ENCODE measurements at places on chromosomes 5 and 9. TPM values are rescaled to one million over a fixed set of nuclear protein-coding genes. Genes with fewer than 3 reads are reported as not detected.

- no peak for DNase-seq
Measured at GRCh38 chr9:10250219-10250618, 362.6 kb downstream of the PTPRD start.

DNA sequence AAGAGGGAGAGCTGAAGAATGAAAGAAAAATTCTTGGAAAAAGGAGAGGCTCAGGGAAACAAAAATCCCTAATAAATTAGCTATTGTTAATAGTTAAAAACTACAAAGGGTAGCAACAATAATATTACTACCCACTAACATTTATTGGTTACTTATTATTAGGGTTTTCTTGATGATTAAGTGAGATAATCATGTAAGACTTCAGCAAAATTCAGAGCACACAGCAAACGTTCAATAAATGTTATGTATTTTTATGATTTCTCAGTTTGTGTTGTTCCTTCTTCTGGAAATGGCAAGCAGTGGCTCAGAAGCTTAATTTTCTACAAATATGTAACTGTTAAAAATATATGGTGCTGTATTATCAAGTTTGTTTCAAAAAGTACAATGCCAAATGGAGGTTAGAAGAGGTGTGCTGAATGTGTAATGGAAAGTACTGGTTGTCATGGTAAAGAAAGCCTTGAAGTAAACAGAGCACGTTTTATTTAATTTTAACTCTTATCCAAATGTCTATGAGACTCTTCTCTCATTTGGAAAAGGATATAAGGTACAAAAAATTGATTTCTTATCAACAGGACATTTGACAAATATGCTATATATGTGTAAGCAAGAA, 226.0 kb upstream of the ATP10B start:
- no peak for DNase-seq

GRCh38 chr5:54013556-54014194, 296.7 kb downstream of the ARL15 start:
- no peak for DNase-seq

The SELENOP gene
- polyA plus RNA-seq, result 68.8 TPM

Data from heart right ventricle (tissue), 16 donors.